ENCODE measurements at places on chromosomes 1 and 21.

DNA sequence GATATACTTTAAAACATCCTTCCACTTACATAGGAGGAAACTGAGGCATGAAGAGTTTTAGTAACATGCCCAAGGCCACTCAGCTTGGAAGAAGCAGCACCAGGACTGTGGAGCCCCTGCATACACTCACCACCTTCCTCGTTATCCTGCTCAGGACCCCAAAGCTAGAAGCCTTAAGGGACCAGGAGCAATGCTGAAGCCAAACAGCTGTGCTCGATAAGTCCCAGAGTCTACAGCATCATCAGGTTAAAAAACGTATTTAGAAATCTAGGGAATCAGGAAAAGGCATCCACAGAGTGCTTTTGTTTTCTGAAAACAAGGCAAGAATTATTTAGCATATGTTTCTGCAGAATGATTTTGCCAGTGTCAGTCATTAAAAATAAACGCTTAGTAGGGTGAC lies 301.7 kb upstream of the ESRRG start:
- no peak for DNase-seq

- no peak for DNase-seq
These were observed 581.8 kb downstream of the PLPP3 start for GRCh38 chr1:55997536-55997935.

DNA sequence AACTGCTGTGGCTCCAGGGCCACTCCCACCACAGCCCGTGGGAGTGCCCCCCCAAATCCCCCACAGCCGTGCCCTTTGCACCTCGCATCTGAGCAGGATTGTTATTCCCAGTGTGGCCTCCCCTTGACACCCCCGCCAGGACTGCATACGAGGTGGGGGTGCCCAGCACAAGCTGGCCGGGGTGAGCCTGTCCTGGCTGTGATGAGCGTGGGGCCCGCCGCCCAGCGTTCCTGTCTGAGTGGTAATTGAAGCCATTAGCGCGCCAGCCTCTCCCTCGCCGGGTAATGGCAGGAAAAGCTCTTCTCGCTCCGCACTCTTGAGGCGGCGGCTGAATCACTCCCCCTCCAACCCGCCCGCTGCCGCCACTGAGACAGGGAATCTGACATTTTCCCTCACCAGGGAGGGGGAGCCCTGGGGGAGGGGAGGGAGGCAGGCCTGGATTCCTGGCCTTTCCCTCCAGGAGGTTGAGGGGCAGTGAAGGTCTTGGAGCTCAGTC lies 27.7 kb downstream of the PTPRF start:
- DNase-seq, result peak; percentile 67

GRCh38 chr1:84301004-84301784 lies at the start of gene SAMD13:
SAMD13 (plus strand) TSS chr1:84301708; CDS start chr1:84303235, 1,527 bp downstream.
- DNase-seq, result peak; percentile 86

DNA sequence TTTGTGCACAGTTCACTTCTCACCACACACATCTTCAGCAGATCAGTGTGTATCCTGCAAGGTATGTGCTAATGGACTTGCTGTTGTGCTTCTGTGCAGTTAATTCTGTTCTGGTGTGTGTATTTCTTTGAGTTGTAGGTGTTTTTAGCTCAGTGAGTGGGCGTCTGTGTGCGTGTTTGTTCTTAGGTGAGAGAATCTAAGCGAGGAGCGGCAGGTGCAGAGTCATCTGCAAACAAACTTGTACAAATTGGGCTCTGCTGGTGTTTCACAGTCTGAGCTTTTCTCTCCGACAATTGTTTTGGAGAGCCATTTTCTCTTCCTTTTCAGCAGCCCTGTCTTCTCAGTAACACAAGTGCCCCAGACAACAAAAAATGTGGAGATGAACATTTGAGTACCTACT lies 43.6 kb downstream of the ACP6 start:
- DNase-seq, result peak; percentile 24

DNA sequence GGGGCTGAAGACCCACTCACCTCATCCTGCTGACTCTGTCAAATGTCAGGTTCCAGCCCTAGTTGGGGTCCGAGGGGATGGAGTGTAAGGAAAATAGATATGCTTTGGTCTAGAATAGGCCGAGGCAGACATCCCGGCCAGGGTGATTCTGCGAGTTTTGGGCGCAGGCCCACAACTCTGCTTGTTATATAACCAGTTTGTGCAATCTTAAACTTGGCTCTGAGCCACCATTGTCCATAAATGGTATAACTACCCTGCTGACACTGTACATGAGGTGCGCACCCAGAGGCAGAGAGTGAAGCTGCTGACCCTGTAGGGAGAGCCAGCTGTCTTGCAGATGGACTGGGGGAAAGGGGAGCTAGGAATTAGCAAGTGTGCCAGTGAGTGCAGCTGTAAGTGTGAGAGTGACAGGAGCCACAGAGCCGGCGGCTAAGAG lies 1388.8 kb downstream of the AMY1C start:
- DNase-seq, result peak; percentile 42

- DNase-seq, result no peak
These were observed 79.8 kb upstream of the PLXNA2 start for GRCh38 chr1:208324005-208324404.

DNA sequence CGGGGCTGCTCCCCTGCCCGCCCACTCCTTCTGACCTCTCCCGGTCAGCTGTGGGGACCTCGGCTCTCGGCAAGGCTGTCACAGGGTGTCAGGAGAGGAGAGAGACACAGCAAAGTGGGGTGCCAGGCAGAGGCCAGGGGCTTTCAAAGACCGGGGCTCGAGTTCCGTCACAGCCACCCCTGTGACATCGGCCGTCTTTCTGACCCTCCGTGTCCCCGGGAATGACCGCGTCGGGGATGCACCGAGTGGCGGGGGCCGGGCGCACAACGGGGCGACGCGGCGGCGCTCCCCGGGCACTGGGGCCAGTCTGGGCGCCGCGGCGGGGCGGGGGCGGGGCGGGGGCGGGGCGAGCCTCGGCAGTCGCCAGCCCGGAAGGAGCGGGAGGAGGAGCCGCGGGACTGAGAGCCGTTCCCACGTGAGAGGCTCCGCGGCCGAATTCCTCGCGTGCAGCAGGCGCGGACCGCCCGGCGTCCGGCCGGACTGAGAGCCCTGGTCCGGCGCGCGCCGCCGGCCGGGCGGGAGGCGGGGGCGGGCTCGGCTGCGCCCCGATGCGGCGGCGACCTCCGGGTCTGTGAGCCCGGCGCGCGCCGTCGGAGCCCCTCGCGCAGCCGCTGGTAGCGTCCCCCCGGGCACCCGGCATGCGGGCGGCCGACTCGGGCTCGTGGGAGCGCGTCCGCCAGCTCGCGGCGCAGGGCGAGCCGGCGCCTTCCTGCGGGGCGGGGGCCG lies 229.7 kb upstream of the TMEM51 start:
- DNase-seq, result no peak

- DNase-seq, result no peak
These were observed 626 bp upstream of the HLCS start for GRCh38 chr21:36966821-36967768.

- no peak for DNase-seq
These were observed 755.2 kb upstream of the ADAMTS5 start for GRCh38 chr21:27722095-27722494.

GRCh38 chr1:55197099-55197498 lies 18.1 kb downstream of the USP24 start:
- DNase-seq, result no peak

DNA sequence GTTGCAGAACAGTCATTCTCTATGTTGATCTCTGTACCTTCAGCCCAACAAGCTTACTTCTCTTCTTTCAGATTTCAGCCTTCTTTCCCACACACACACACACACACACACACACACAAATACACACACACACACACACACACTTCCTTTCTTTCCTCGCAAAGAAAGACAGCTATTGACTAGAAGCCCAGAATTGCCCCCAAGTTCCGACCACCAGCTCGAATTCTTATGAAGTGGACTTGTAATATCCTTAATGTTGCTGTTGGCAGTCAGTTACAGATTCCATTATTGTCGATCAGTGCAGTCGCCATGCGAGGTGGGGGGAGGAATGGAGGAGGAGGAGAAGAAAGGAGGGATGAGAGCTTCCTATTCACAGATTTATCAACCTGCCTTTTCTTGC lies 125.5 kb downstream of the CLEC20A start:
- no peak for DNase-seq

DNA sequence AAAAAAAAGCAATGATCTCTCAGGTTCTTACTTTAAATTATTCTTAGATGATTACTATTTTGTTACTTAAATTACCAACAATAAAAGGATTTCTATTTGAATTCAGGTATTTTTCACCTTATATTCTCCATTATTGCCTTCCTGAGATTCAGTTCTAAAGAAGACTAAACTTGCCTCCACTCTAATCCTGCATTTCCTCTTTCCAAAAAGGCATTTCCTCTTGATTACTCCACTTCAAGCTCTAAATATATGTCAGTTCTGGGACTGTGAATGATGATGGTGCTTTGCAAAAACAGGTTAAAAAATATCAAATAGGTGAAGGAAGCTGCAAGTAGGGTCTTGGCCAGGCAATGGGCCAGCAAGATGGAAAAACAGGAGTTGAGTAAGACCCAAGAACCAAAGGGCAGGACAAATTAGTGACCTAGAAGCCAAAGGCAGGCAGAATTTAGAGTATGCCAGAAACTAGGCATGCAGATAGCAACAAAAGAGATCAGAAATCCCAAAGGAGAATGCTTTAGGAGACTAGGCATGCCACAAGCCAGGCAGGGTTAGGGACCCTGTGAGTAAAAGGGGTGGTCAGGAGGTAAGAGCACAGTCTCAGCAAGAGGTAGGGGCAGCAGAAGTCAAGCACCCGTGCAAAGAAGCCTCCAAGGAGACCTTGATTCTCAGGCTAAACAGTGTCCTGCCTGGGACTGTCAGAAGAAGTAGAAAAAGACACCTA lies 11.3 kb upstream of the DIPK1A start:
- DNase-seq, result no peak

- DNase-seq, result no peak
These were observed 50.8 kb downstream of the RHBG start for GRCh38 chr1:156419854-156420204.

DNA sequence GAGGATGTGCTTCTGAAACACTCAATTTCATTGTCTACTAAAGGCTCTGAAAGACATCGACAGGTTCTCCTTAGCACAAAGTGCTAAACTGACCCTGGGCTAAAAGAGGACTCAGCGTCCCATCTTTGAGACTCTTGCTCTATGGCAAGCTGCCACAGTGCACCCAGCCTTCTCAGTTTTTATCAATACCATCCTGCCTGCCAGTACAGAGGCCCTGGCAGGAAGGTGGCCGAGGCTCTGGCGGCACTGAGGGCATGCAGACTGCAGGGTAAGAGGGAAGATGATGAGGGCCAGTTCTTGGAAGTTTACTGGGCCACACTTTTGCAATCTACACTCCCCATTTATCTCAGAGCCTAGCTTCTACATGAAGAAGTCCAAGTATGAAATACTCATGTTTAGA lies 5.3 kb downstream of the OLFML2B start:
- peak; percentile 19 for DNase-seq

- no peak for DNase-seq
These were observed 51.2 kb downstream of the STUM start for GRCh38 chr1:226599636-226600238.

DNA sequence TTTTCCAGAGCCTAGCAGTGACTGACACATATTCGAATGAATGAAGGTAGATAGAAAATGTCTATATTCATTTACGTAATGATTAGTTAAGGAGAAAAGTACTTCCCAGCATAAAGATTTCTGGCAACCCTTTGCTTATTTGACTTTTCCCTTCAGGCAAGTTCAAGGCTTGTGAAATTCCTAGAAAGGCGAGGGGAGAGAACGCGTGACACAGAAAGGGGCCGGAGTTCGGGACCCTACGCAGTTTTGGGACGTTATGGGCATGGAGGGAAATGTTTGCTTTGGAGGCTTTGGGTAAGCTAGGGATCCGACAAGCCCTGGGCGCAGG lies 472 bp upstream of the USP25 start:
- no peak for DNase-seq

- peak; percentile 88 for DNase-seq
These were observed at the start of gene PNRC2 for GRCh38 chr1:23959461-23960290. PNRC2 (plus strand) TSS chr1:23959828; CDS start chr1:23961458, 1,630 bp downstream.

DNA sequence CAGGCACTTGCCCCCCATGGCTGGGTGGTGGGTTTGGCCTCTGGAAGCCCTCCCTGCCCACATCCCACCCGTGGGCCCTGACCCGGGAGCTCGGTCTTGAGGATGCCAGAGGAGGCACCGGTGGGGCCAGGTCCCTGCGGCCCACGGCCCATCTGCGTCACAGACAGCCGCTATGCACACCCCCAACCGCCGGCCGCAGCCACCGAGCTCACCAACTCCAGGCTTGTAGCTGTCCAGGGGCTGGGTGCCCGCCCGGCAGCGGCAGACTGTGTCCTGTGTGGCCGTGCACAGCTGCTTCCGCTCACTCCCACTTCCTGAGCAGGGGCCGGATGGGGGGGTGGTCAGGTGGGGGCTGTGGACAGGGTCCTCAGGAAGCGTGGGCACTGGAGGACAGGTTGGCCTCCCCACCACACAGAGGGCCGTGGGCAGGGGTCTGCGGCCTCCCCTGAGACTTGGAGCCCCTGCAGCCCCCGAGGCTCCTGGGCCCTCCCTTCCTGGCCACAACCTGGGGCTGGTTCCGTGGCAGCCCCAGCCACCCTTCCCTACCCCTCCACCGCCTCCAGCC lies 1.1 kb downstream of the TNFRSF4 start:
- DNase-seq, result no peak

GRCh38 chr1:9942399-9942938 lies 722 bp downstream of the LZIC start:
- peak; percentile 15 for DNase-seq

GRCh38 chr1:26696119-26696653 lies 371 bp downstream of the ARID1A start:
- no peak for DNase-seq

DNA sequence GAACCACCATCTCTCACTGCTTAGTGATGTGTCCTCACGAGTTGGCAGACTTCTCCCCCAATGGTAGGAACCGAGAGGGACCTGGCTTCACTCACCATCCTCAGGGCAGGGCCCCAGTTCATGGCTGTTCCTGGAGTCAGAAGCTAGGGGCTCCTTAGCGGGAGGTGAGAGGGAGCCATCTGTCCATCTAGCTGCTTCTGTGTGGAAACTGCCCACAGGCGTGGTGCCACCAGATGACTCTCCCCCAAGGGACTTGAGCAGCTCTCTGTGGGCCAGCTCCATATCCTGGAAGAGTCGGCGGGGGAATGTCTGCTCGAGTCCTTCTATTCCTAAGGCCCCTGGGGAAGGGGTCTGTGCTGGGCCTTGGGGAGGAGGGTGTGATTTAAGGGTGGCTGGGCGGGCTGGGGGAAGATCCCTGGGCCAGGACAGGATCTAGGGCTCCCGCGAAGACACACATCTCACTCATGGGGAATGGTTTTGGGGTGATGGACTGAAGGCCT lies 16.3 kb downstream of the LRRC71 start:
- no peak for DNase-seq

GRCh38 chr1:230879778-230880177 lies 11.5 kb upstream of the C1orf198 start:
- no peak for DNase-seq

GRCh38 chr1:151391079-151391563 lies 8.3 kb upstream of the PSMB4 start:
- DNase-seq, result no peak

- no peak for DNase-seq
These were observed 4.6 kb downstream of the ZNF281 start for GRCh38 chr1:200405264-200405663.

- no peak for DNase-seq
These were observed 114.4 kb downstream of the CLEC20A start for GRCh38 chr1:178382372-178382771.

All from NCI-H2029 treated with DMSO at 0.1 percent for 48 hours (cell line).